ENCODE measurements at places on chromosomes 5 and 9. TPM values are rescaled to one million over a fixed set of nuclear protein-coding genes. Genes with fewer than 3 reads are reported as not detected.

DNA sequence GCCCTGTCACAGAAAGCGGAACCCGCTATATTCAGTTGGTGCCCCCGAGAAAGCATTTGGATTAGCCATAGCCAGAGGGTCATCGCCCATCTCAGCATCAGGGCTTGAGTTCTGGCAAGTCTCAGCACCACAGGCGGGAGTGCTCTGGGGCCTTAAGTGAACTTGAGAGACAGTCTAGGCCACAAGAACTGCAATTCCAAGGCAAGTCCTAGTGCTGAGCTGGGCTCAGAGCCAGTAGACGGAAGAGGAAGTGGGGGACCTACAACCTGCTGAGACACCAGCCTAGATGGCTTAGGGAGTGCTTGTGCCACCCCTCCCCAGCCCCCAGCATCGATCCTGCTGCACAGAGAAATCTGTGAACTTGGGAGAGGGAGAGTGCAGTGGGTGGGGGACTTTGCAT lies 594.9 kb downstream of the CCDC171 start:
- no peak for DNase-seq

- no peak for DNase-seq
These were observed 270.2 kb upstream of the RASA1 start for GRCh38 chr5:86997516-86997915.

DNA sequence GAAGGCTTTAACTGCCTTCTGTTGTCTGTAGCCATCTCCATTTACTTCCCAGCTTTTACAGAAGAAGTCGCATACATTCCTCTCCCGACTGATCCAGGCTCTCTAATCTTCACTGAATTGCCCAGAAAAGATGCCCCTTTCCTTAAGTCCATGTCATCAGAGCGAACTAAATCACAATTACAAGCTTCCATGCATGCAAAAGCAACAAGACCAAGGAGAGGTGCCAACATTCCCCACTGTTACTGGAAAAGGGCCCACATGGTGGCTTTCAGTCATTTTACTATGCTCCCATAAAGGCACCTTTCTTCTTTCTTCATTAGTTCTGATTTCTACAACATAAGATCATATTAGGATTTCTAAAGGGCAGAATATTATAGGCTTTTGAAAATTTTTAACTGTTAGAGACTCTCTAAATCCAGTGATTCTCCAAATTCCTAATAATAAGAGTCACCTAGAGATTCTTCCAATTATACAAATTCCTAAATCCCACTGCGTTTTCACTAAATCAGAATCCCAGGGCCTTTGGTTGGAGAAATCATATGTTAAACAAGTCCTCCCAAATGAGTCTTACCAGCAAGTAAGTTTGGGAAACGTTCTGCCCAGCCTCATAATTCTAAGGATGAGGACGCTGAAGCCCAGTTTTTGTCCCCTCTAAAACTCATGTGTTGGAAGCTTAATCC lies 17.0 kb upstream of the ZFR start:
- no peak for DNase-seq

- no peak for DNase-seq
These were observed 1.2 kb downstream of the TENT4A start for GRCh38 chr5:6714226-6715041.

DNA sequence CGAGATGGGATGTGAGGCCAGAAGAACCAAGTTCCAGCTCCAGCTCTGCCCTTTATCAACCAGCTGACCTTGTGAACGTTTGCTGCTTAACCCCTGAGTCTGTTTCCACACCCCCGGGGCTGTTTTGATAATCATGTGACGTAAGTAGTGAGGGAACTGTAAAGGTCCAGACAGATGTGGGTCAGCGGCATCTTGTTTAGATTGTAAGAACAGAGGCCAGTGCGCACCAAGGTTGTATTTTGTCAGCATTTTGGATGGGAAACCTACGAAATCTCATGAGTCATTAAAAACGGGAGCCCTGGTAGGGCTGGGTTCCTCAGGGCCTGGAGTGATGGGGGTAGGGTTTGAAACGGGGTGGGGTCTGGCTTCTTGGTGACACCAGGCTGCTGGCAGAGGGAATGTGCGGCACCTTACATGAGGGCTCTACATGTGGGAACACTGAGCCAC lies 13.8 kb upstream of the COL15A1 start:
- no peak for DNase-seq

DNA sequence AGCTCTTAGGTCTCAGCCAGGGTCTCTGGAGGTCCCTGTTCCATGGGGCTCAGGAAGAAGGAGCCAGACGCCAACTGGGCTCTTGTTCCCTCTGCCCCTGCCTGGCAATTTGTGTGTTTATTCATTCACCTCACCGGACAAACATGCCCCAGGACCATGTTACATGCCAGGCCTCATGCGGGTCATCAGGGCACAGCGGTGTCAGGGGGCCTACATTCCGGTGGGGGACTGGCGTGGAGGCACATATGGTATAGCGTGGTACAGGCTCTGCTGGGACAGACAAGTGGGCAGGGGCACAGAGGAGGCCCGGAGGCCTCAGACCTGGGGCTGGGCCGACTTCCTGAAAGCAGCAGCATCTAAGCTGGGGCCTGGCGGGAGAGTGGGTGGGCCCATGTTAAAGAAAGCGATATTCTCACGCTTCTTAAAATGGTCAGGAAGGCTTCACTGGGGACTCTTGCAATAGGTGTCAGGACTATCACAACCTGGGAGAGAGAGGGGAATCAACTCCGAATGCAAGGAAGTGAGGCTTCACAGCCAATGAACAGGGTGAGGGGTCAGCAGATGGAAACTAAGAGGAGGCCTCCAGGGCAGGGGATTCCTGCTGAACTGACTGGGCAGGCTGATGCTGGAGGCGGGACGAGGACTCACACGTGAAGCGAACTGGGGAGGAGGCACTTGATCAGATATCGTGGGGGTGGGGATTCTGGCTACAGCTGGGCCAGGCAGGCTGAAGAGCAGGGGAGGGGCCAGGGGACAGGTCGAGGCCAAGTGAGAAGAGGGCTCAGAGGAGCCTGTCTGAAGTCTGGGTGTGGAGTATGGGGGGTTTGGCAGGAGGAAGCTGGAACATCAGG lies 41.9 kb downstream of the NCS1 start:
- no peak for DNase-seq

- no peak for DNase-seq
These were observed 54.0 kb upstream of the FCN2 start for GRCh38 chr9:134826336-134827285.

- DNase-seq, result no peak
These were observed 31.5 kb downstream of the RAPGEF1 start for GRCh38 chr9:131708226-131709002.

DNA sequence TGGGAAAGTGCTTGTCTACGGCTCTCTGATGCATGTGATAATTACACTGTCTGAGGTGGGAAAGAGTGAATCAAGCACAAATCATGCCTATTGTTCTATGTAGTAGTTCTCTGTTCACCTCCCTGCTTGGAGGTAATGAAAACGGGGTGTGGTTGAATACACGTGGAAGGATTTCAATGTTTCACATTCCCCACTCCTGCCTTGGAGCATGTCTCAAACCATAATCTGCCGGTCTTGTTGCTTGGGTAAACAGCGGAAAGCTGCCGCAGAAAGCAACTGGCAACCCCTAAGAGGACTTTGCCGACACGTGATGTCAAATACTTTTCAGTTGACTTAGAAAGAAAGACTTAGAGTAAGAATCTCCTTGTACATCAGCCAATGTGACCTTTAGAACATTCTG lies 63.5 kb upstream of the MOCS2 start:
- no peak for DNase-seq

- no peak for DNase-seq
These were observed 901 bp downstream of the ACTL7B start for GRCh38 chr9:108854641-108855528.

Gene QSOX2
- polyA plus RNA-seq, result 9.5 TPM

Gene STXBP1
- polyA plus RNA-seq, result 47.9 TPM

Gene DMGDH
- 1.5 TPM for polyA plus RNA-seq

Data from left lung (tissue), 14 donors.